ENCODE measurements at places on chromosomes 7 and 10.

GRCh38 chr7:1081931-1082401 is 5.9 kb upstream of the GPER1 start:
- no peak for DNase-seq

- DNase-seq, result no peak
Observed at GRCh38 chr10:97991871-97992270, 38.5 kb downstream of the CRTAC1 start.

GRCh38 chr7:45578022-45578421 is 3.9 kb downstream of the ADCY1 start:
- no peak for DNase-seq

GRCh38 chr7:33612442-33612841 is 292.9 kb upstream of the BMPER start:
- DNase-seq, result no peak

DNA sequence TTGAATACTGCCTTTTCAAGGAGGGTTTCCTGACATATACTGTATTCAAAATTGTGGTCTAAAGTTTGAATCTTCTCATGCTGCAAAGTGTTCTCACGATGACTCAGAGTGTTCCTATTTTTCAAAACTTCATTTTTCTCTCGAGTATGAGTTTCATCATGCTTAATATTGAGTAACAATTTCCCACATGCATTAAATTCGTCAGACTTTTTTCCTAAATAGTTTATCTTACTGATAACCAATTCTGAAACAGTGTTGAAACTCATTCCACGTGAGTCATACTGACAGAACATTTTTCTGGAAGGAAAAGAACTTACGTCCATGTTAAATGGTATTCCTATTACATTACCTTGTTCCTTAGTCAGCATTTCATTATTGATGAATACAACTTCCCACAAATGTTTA is 44.1 kb downstream of the ZNF33B start:
- peak; percentile 70 for DNase-seq

- no peak for DNase-seq
Observed at GRCh38 chr7:47332213-47332612, 249.7 kb downstream of the TNS3 start.

DNA sequence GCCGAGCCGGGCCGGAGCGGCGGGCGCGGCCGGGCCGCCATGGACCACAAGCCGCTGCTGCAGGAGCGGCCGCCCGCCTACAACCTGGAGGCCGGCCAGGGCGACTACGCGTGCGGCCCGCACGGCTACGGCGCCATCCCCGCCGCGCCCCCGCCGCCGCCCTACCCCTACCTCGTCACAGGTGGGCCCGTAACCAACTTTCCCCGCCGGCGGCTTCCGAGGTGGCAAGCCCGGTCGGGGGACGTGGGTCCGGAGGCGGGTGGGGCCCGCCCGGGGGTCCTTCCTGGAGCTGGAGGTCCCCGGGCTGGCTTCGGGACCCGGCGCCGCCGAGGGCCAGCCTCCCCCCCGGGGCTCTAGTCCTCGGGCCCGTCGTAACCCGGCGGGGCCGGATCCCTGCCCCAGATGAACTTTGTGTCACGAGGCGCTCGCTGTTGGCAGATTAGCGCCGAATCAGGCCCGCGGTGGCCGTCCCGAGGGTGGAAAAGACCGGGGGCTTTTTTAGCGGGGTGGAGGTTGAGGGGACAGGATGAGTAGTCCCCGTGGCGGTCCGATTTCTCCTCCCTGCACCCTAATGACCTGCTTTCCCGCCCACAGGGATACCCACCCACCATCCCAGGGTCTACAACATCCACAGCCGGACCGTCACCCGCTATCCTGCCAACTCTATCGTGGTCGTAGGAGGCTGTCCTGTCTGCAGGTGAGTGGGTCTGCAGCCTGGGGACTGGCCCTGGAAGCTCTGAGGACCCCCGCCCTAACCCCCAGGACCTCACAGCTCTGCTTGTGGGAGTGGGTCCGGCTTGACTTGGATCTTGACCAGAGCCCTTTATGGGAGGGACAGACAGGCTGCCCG is 496 bp downstream of the BRI3 start:
- no peak for DNase-seq

GRCh38 chr10:34589275-34589674 is 225.8 kb downstream of the PARD3 start:
- no peak for DNase-seq

DNA sequence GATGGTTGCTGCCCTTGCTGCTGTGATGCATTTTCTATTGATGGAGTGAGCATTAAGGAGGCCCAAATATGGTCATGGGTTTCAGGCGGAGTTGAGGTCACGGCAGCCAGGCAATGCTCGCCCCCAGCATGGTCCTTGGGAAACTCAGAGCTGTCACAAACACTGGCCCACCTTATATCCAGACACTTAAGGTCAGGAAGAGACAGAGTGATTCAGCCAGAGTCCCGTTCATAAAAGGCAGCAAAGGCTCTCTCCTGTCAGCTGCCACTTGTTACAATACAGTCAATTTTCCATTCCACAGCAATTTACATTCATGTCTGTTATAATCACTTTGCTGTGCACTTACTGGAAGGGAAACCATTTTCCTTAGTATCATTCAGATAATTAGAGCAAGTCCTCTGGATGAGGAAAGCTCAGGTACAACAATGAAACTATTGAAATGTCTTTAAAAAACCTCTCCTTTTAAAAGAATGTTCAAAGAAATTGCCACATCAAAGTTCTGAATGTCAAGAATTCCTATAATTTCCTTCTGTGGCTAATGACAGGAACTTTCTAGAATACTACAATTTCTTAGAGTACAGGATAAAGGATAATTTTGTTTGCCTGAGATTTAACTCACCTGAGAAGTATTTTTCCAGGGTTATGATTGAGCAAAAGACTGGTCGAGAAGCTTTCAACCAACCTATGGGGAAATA is 14.8 kb upstream of the ANKRD1 start:
- no peak for DNase-seq

GRCh38 chr7:112497481-112497880 is 16.7 kb downstream of the LSMEM1 start:
- peak; percentile 24 for DNase-seq

- no peak for DNase-seq
Observed at GRCh38 chr7:142709921-142710320, 39.4 kb upstream of the PRSS1 start.

- no peak for DNase-seq
Observed at GRCh38 chr10:124735491-124736286, 8.5 kb downstream of the FAM53B start.

DNA sequence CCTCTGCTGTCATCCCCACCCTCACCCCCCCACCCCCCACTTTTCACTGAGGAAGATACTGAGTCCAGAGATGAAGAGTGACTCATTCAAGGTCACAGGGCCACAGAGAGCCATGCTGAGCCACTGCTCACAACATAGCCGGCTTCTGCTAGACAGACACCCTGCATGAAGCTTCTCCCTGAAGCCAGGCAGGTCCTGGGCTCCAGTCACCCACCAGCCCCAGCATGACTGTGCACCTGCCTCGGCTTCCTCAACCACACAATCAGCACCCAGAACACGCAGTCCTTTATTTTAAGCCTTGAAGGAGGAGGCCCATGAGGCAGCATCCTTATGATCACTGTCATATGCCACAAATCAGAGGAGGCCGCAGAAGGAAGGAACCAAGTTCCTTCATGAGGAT is 19.2 kb upstream of the PRKAG2 start:
- DNase-seq, result no peak

- no peak for DNase-seq
Observed at GRCh38 chr10:61452151-61452651, 980 bp downstream of the TMEM26 start.

DNA sequence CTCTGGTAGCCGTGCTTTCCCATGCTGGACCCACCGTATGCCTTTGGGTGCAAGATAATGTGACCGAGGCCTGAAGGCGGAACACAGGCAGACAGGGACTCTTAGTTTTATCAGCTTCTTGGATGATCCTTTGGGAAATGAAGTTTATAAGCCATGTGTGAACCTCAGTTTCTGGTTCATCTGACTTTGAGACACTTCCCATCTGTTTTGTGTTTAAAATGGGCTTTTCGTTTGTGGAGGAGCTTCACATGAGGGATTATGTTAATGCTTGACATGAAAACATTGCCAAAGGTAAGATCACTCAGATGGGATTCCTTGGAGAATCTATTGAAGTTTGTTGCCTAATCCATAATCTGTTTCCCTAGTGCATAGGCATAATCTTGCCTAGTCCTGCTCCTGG is 249.8 kb upstream of the LYZL1 start:
- no peak for DNase-seq

- DNase-seq, result peak; percentile 47
Observed at GRCh38 chr10:109504401-109504800, 418.9 kb downstream of the XPNPEP1 start.

DNA sequence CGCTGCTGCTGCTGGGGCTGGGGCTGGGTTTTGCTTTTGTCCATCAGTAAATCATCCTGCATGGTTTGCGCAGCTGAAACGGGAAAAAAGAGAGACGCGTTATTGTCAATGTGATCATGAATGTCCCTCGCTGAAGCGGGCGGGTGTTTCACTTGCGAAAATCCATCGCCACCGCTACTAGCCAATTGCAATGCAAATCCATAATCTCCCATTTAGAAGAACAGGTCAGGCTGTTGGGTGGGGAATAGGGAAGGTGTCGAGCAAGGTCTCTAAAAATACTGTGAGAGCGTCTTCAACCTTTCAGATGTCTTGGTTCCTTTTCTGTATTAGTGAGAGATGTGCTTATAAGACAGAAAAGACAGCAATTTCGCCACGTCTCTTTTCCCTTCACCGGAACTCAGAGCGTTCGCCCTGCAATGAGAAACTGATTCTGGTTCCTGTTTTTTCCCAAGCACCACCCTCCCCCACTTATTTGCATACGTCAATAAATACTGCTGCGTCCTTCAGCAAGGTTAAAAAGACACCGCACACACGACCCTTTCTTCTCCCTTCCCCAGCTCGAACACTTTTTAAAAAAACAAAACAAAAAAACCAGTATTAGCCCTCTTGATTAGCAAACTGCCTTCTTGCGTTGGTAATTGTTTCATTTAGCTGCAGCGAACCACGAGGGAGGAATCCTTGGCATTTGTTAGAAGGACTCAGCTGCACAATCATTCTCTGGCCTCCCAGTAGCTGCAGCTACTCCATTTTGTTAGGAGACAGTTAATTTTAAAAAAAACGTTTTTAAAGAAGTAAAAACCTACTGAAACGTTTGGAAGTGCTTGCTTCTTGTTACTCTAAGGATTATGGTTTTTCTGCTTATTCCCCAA is 50.4 kb downstream of the CPEB3 start:
- peak; percentile 84 for DNase-seq

DNA sequence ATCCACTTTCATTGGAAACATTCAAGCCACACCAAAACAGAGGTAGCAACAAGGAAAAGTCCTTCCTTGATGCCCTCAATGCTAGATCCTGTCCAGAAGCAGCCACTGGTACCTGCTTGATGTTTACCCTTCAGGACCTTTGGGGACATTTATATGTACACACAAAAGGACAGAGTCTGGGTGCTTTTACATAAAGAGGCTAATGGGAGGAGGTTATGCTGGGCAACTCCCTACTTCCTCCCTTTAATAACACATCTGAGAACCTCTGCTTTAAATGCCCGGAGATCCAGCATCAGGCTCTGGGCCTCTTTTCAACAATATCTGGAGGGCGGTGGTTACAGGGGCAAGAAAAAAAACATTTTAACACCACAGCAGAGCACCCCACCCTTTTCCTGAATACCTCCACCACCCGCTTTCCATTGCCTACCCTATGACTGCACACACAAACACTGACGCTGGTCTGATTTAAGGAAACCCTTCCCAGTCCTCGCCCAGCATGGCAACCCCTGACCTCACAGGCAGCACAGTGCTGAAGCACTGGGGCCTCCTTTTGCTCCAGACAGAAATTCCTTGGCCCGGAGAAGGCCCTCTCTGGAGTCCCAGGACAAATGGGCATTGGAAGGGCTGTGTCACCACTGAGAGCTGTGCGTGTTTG is 39.3 kb upstream of the DUSP5 start:
- no peak for DNase-seq
